ENCODE measurements at places on chromosomes 2 and 18.

DNA sequence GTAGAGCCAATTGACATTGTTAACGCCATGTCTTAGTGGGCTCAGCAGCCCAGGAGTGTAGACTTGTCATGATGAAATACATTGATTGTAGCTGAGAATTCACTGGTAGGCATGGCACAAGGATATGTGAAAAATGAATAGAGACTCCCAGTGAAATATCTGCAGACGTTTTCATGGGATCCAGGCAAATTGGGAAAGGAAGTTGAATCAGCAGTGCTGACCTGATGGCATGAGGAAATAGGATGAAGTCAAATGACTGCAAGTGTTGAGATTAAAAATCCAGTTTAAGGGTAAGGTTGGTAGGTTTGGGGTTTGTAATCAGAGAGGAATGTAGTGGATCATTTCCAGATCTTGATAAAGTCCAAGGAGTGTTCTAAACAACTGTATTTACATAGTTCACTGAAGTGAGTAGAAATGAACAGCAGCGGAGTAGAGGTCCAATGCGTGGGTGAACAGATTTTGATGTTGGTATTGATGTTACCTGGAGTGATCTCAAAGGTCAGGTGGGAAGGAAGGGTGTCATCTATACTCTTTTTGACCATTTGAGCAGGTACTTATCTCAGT, 24.6 kb downstream of the INSIG2 start:
- DNase-seq, result no peak

DNA sequence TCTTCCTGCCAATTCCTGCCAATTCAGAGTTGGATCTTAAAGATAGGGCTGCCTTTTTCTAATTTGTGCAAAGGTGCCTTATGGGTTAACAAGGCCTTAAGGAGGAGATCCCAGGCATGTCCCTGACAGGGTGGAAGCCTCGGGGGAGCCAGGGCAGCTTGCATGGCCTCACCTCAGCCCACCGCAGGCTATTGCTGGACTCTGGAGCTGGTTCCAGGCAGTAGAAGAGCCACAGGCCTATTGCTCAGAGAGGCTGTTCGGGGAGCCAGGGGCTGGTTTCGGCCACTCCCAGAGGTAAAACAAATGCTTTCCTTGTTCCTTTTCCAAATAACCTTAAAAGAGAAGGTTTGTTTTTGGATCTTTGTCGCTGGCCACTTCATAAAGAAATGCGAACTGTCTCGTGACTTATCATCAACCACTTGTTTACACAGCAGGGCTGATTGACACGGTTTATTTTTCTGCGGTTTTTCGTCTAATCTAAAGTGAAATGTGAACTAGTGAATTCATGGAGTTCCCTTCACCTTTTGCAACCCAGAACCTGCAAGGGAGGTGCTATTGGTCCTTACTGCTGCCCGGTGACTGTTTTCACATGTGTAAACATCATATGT, 108.6 kb downstream of the APOB start:
- DNase-seq, result no peak

GRCh38 chr2:158723181-158723838, 71.8 kb upstream of the DAPL1 start:
- DNase-seq, result no peak

- no peak for DNase-seq
These were observed 94.2 kb downstream of the KCTD1 start for GRCh38 chr18:26454192-26454591.

GRCh38 chr2:101089419-101089818, 61.8 kb downstream of the TBC1D8 start:
- no peak for DNase-seq

DNA sequence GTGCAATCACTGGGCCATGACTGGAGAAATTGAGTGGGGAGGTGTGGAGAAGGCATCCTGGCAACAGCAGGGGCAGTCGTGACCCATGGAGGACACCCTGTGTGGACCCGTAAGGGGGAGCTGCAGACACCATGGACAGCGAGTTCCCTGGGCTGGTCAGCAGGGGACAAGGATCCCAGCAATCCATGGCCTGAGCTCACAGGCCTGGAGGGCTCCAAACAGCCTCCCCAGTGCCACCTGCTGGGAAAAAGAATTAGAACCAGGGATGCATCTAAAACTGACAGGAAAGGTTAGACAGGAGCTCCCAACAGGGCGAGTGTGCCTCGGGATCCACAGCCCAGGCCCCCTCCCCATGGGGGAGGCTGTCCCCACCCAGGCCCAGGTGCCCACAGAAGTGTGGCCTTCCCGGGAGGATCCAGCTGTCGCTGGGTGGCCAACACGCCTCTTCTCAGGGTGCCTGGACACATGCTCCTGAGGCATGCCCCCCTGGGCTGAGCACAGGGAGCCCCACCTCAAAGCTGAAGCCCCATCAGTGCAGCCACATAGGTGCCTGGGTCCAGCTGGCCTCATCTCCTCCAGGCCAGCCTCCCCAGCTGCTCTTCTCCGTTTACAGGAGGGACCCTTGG, 20.5 kb upstream of the KIF1A start:
- DNase-seq, result no peak

- no peak for DNase-seq
These were observed 359.9 kb downstream of the ARHGAP15 start for GRCh38 chr2:143489145-143489544.

- DNase-seq, result no peak
These were observed 9.4 kb downstream of the DNPEP start for GRCh38 chr2:219378163-219378851.

DNA sequence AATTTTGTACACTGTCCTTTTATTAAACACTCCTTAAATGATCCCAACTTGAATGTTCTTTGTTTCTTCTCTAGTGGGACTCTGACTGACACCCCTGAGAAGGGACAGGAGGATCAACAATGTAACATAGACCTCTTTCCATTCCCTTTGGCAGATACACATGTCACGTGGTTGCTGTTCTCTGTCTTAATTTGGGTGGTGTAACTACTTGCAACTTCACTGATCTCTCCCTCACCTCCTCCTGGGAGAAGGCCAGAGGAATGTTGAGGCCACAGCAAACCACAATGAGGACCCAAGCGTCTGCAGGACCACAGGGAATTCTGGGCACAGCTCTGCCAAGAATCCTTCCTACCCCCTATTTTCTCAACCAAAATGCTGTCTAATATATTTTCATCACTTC, 205.6 kb downstream of the RTP5 start:
- DNase-seq, result no peak

DNA sequence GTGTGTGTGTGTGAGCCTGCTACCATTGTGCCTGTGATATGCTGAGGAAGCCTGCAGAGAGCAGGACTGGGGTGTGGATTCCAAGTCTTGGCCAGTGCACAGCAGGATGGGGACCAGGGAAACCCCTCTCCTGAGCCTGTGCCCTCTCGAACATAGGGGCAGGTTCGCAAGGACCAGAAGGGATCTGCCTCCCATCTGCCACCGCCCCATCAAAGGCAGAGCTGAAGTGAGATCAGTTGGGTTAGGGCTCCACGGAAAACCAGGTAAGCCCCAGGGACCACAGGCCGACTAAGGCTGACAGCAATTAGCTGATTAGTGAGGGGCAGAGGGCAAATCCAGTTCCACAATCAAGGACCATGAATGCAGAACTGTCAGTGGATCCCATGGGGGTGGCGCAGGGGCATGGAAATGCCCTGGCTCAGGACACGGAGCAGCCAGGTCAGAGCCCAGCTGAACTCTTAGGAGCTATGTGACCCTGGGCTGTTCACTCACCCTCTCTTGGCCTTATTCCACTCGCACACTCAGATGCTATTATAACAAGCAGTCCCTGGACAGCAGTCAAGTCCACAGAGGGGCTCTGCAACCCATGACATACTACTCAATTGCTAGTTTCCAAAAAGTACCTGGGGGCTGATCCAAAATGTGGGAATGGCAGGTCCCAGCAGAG, 84.2 kb upstream of the ID2 start:
- no peak for DNase-seq

DNA sequence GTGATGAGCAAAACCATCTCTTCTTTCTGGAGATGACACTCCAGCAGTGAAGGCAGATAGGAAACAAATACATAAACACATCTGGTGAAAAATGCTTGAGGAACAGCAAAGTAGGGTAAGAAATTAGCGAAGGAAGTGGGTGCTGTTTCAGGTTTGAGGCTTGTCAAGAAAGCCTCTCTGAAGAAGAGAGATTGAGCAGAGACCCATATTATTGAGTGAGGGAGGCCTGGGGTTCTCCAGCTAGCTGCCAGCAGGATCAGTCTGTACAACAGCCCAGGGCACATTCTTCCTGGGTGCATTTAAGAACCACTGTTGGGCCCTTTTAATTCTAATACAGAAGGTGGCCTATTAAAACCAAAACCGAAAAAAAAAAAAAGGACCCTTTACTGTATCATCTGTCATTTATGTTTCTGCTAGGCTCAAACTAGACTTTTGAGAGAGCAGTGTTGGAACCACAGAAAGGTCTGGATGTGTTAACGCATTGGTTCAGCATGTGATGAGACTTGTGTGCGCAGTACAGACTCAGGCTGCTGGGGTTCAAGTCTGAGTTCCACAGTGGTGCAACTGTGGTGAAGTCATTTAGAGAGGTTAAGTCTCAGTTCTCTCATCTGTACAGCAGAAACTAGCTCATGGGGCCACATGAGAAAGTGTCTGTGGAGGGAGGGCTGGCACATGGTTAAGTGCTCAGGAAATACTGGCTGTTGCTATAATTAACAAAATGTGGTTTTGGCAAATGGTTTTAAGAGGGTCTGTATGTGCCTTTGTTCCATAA, 28.9 kb downstream of the MGAT5 start:
- DNase-seq, result no peak

DNA sequence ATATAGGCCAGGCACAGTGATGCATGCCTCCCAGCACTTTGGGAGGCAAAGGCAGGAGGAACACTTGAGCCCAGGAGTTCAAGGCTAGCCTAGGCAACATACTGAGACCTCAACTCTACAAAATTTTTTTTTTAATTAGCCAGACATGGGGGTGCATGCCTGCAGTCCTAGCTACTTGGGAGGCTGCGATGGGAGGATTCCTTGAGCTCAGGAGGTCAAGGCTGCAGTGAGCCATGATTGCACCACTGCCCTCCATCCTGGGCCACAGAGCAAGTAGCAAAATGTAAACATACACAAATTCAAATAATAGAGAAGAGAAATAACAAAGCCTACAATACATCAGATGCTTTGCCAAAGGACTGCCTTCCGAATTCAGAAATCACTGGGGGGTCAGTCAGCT, 7.0 kb upstream of the SP3 start:
- no peak for DNase-seq

- no peak for DNase-seq
These were observed 3.2 kb upstream of the DDX1 start for GRCh38 chr2:15588329-15588919.

DNA sequence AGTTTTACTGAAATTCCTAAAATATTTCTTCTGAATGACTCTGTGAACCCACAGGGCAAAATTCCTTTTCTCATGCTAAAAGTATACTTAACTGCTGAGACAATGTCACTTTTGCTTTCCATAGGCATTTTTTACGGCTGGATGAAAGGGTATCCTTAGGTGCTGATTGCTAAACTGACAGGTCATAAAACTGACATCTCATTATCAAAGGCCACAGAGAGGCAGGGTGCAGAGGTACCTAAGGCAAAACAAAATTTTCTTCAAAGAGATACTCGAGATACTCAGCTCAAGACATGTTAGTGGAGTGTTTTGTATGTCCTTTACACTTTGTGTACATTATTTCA, 62.0 kb upstream of the WDR75 start:
- DNase-seq, result no peak

Data from GF-D8 (cell line).